Skeletal muscle cell (primary cell): ENCODE measurements at places on chromosomes 1 and 21.

DNA sequence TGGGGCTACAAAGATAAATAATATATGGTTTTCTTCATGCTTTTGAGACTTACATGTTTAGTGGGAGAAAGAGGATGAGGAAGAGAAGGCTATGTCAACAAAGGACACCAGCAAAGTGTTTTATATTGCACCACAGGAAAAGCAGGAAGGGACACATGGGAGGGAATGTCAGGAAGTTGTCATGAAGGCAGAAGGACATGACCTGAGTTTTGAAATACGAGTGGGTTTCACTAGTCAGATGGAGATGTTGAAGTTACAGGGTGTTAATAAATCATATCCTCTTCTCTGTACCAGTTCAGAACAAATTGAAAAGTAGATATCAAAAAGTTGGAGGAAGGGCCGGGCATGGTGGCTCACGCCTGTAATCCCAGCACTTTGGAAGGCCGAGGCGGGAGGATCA, 18.2 kb upstream of the AGO1 start:
- DNase-seq: no peak

- DNase-seq: no peak
These were observed 1.1 kb upstream of the EPS8L3 start for GRCh38 chr1:109764561-109765482.

- DNase-seq: peak; percentile 7
These were observed 124.0 kb downstream of the BRINP3 start for GRCh38 chr1:190353538-190354101.

GRCh38 chr1:205523891-205524793, 19.7 kb downstream of the CDK18 start:
- no peak for DNase-seq

DNA sequence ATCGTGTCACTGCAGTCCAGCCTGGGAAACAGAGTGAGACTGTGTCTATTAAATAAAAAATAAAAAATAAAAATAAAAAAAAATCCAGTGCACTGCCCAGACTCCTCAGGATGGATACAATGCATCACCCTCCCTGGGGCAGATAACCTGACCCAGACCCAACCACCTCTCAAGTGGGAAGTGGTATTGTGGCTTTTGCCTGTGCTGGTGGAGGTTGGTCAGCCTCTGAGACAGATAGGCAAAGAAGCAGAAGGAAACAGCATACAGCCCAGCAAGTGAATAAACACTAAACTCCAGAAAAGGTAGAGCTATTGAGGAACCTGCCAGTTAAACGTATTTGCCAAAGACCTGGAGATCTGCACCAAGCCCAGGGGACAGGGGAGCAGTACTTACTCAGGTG, 22.0 kb downstream of the HHIPL2 start:
- DNase-seq: no peak

- no peak for DNase-seq
These were observed 66.6 kb upstream of the DYNLT5 start for GRCh38 chr1:66685670-66686069.

- DNase-seq: no peak
These were observed 148.7 kb downstream of the FCRL5 start for GRCh38 chr1:157403608-157404007.

DNA sequence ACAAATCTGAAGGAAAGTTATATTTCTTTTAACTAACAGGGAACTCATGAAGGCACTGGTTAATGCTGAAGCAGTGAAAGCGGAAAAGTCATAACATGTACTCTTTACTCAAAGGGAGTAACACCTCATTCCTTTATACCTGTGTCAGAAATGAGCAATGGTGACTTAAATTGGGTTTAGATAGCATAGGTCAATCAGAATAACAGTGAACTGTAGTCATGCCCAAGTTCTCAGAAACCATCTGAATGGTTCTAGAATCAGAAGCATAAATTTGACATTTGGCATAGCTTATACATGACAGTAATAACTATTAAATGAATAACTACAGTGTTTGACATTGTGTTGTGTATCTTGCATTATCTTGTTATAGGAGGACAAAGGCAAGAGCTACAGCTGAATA, 382.0 kb downstream of the NUF2 start:
- no peak for DNase-seq

DNA sequence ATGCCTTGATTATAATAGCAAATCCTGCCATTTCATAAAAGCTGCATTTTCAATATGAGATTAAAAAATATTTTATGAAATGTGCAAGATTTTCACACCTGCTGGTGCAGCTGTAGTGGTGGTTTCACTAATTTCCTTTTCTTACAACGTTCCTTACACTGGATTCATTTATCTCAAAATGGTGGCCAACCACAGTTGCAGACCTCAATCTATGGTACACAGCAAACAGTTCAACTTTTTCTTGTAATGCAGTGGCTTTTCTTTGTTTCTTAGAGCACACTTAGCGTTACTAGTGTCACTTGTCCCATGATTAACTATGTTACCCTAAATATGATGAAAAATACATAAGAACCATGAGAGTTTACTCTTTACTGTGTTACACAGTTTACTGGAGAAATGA, 32.7 kb downstream of the FCER1A start:
- DNase-seq: no peak

DNA sequence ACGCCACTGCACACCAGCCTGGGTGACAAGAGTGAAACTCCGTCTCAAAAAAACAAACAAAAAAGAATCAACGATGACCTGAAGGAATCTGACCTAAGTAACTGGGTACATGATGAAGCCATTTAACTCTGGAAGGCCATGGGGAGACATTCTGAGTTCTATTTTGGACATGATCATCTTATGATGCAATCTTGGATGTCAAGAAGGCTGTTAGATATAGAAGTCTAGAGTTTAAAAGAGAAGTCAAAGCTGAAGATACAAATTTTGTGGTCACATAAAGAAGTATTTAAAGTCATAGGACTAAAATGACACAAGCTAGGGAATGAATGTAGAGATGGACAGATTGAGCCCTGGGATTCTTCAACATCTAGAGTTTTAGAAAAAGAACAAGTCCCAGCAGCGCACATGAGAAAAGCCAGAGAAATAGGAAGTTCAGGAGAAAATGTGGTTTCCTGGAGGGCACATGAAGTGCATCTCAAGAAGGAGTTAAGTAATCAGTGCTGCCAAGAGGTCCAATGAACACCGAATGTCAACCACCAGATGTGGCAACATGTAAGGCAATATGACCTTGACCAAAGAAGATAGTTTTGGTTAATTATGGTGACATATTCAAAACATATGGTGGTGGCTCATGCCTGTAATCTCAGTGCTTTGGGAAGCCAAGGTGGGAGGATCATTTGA, 26.8 kb downstream of the ELK4 start:
- DNase-seq: no peak

- DNase-seq: no peak
These were observed 197.8 kb upstream of the USP25 start for GRCh38 chr21:15531986-15532385.

DNA sequence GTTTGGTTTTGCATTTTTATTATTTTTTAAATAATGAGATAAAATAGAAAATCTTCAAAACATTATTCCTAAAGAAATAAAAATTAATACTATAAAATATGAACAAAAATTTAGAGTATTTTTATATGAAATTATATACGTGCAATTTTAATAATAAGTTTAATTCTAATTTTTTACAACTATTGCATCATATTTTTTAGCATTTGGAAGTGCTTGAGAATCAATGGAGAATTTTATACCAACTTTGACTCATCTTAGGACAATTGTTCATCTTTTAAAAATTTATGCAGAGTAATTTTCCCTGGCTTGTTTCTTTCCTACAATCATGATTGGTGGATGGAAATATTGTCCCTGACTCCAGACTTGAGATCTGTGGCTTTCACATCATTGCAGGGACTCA, 362.5 kb downstream of the MRPL39 start:
- DNase-seq: no peak

DNA sequence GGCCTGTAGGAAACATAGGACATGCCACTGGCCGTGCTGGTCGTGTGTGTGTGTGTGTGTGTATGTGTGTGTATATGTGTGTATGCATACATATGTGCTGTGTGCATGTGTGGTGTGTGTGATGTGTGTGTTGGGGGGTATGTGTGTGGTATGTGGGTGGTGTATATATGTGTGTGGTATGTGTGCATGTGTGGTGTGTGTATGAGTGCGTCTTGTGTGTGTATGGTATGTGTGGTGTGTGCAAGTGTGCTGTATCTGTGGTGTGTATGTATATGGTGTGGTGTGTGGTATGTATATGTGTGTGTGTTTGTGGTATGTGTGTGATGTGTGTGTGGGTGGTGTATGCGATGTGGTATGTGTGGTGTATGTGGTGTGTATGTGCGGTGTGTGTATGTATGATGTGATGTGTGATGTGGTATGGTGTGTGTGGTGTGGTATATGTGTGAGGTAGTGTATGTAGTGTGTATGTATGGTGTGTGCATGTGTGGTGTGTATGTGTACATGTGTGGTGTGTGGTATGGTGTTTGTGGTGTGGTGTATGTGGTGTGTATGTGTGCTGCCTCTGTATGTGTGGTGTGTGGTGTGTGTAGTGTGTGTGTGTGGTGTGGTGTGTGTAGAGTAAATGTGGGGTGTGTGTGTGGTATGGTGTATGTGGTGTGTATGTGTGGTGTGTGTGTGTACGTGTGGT, 120.8 kb upstream of the CACHD1 start:
- no peak for DNase-seq

GRCh38 chr1:213623064-213623581, 364.6 kb upstream of the PROX1 start:
- no peak for DNase-seq

DNA sequence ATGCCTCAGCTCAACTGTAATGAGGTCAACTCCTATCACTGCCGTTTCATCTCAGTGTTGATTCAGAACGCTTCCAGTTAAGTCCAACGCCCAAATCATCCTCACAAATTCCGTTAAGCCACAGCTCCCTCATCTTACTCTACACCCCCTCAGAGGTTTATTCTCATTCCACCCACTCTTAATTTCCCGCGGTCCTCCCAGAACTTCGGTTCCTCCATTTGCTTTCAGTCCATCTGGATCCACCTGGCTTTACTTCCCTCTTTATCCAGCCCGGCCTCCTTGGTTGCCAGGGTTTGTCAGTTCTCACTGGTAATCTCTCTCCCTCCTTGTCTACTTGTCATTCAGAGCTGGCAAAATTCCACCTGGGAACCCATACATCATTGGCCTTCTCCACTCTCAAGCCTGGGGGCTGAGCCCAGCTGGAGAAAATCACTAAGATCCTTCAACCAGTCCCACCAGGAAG, 51.3 kb upstream of the RUNX1 start:
- DNase-seq: no peak

GRCh38 chr1:204480515-204480914, 14.1 kb downstream of the PIK3C2B start:
- DNase-seq: no peak

- peak; percentile 12 for DNase-seq
These were observed 132.1 kb upstream of the PRMT6 start for GRCh38 chr1:106924360-106924759.

DNA sequence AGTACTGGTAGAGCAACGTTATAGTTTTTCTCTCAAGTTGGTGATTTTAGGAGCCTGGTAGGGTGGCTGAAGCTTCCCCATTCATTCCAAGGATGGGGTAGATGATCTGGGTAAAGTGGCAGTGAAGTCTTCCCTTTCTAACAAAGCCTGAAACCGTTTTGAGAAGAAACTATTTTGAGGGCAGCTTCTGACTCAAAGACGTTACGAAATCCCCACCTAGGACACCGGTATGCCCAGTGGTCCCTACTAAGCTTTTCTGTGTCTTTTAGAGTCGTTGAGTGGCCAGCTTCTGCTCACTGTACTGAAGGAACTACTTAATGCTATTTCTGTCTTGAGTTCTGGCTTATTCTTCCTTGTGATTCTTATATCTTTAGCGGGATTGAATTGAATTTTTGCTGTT, 1.4 kb downstream of the WDTC1 start:
- DNase-seq: no peak

GRCh38 chr21:44571844-44572782, 1.4 kb upstream of the KRTAP10-4 start:
- DNase-seq: no peak

DNA sequence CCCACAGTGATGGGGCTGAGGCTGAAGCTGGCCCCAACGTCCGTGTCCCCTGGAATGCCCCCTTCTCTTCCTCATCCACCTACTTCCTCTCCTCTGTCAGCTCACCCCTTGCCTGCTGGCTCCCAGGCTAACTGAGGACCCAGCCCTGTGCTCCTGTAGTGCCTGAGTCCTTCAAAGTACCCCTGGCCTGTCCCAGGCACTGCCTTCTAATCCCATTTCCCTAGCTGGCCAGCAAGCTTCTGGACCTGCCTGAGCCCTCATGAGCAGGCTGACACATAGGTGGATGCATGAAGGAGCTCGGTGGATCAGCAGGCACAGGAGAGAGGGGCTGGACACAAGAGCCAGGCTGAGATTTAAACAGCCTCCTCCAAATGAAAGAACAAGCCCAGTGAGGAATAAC, 650.8 kb downstream of the NPHP4 start:
- no peak for DNase-seq

GRCh38 chr1:165898837-165899236, 71.4 kb downstream of the UCK2 start:
- peak; percentile 94 for DNase-seq

GRCh38 chr1:172883387-172883791, 167.4 kb downstream of the TNFSF18 start:
- no peak for DNase-seq

GRCh38 chr1:53700776-53701175, 38.2 kb downstream of the GLIS1 start:
- DNase-seq: no peak

GRCh38 chr1:20389571-20389970, 96.4 kb downstream of the CAMK2N1 start:
- DNase-seq: no peak

DNA sequence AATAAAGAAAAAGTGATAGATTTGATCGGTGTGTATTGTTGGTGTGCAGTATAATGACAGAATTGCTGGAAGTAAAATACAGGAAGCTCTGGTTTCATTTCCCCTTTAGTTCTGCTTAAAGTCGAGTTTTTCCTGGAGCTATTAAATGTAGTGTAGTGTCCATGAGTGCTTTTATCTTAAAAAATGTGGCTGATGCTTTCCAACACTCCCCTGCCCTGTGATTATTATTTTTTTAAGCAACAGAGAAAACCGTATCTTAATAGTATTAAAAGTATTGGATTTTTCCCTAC, 1.1 kb downstream of the LGALS8 start:
- no peak for DNase-seq
